ENCODE measurements at places on chromosomes 12 and 14. TPM values are rescaled to one million over a fixed set of nuclear protein-coding genes. Genes with fewer than 3 reads are reported as not detected.

GRCh38 chr14:38003746-38004609, 203.7 kb upstream of the SSTR1 start:
- DNase-seq = no peak

DNA sequence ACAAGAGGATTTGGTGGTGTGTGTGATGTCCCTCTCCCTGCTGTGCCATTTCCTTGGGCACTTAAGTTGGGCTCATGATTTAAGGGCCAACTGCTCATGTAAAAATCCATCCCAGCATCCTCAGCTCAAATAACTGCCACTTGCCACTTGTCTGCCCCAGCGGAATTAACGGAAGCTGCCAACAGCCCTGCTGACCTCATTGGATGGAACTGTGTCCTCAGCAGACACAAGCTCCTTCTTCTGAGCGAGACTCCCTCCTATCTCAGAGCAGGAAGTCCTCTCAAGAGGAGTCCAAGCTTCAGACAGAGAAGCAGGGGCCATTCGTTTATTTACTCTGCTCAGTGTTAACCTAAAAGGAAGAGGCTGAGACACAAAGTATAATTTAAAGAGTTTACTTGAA, 29.6 kb upstream of the PRMT8 start:
- no peak for DNase-seq

- DNase-seq = no peak
Measured at GRCh38 chr12:89070603-89071002, 281.7 kb downstream of the DUSP6 start.

DNA sequence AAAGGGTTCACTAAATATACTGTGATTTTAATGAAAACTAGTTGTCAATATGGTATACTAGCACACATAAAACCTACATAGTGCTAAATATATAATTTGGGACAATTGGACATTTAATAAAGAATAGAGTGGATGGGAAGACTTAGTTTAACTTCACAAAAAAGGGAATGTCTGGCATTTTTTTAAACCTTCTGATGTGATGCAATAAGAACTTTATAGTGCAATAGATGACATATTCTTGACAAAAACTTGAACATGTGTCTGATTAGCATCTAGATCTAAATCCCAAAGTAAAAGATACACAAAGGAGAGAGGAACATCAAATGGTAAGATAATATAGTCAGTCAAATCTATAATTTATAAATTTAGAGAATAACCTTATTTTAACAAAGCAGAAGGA, 488.3 kb upstream of the SYT1 start:
- DNase-seq = no peak

GRCh38 chr14:68181519-68182326, 362.1 kb downstream of the RAD51B start:
- DNase-seq = no peak

DNA sequence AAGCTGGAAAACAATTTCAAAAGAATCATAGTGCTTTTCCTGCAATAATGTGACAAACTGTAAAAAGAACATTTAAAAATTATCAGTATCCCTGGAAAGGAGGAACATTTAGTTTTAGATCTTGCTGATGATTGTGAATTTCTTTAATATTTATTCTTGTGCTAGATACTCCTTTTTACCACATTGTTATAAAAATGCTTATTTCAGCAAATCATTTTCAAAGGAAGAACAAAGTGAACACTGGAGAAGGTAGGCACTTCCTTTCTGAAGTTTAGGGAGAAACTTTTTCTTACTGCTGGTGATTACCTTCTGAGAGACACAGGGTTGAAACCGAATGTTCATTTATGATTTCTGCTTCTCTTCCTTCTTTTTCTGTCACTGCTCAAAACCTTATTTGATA, 45.1 kb upstream of the C12orf75 start:
- DNase-seq = no peak

Gene NUAK1
- total RNA-seq = 0.63 TPM

Measured in SK-MEL-5 (cell line).